ENCODE measurements at places on chromosomes 16 and 17. TPM values are rescaled to one million over a fixed set of nuclear protein-coding genes. Genes with fewer than 3 reads are reported as not detected.

The RGS11 gene
- total RNA-seq: not detected

DNA sequence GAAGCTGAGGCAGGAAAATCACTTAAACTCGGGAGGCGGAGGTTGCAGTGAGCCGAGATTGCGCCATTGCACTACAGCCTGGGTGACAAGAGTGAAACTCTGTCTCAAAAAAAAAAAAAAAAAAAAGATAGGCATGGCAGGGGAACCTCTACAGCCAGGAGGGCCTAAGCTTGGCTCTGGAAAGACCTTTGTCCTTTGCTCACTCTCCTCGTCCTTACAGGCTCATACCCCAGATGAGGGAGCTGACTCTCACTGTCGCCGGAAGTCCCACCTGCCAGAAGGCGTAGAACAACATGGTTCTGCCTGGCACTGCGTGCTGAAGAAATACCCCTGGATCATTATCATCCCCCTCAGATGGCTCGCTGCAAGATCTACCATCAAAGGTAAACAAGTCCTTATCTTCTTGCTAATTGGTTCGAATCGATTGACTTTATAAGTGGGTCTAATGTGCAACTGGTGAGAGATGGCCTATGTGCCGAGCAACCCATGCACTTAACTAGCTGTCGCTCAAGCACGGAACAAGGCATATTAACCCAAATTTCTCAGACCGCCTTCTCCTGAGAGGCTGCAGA lies 29.7 kb downstream of the RTN4RL1 start:
- no peak for DNase-seq
- H3K27me3 ChIP-seq: peaks cover 38% of the 10 kb centered on the region
- H3K4me3 ChIP-seq: no peak overlapping the region

GRCh38 chr17:4607261-4607741 lies 23.0 kb downstream of the SMTNL2 start:
- no peak overlapping the region for H3K4me3 ChIP-seq
- DNase-seq: no peak
- peaks cover 12% of the 10 kb centered on the region for H3K27me3 ChIP-seq
- peak overlapping the region; percentile 46 for H3K27ac ChIP-seq
- H3K36me3 ChIP-seq: no peaks in the 10 kb centered on the region

DNA sequence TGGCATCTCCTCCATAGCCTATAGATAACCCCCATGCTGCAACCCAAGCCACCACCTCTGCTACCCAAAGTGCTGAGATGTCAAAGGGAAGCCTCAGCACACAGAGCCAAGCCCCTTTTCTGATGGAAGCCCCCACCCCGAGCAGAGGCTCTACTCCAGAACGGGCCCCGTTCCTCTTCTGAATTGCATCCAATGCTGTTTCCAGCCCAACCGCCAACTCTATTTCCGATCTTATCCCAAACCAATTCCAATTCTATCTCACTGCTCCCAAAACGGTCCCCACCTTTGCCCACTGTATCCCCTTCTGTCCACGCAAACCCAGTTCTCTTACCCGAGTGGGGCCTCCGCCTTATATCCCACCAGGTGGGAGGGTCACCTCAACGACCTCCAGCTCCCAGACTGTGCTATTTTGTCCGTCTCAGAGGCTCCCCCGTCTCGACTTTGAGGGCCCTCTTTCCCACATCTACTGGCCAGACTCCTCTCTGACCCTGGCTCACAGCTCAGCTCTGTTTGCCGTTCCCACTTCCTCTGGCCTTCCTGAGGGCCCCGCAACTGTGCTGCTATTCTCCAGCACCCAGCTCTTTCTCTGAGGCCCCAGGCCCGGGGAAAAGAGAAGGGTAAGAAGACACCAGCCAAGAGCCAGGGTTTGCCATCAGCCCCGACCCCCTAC lies 487 bp downstream of the SRL start:
- no peak overlapping the region for H3K27ac ChIP-seq
- H3K36me3 ChIP-seq: no peaks in the 10 kb centered on the region
- no peak for DNase-seq
- peaks cover 8% of the 10 kb centered on the region for H3K4me1 ChIP-seq
- peaks cover 6% of the 10 kb centered on the region for H3K27me3 ChIP-seq

DNA sequence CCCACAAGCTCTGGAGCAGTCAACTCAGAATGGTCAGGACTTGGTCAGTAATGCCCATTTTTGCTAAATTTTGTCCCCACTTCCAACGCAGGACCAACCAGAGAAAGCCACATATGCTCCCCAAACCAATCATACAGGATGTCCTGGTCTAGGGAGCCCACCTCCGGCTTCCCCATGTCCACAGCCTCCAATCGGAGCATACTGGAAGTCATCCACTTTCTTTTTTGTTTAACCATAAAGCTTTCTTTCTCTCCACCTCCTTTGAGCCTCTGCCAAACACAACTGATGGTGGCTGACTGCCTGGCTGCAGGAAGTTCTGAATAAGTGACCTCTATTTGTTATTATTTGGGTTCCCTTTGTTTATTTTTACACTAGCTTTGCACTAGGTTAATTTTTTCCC lies 549.1 kb downstream of the WWOX start:
- no peaks in the 10 kb centered on the region for H3K27me3 ChIP-seq
- H3K36me3 ChIP-seq: peaks cover 7% of the 10 kb centered on the region

- H3K4me1 ChIP-seq: peaks cover 25% of the 10 kb centered on the region
- H3K27ac ChIP-seq: no peak overlapping the region
- H3K4me3 ChIP-seq: peak overlapping the region; percentile 14
- H3K36me3 ChIP-seq: peaks cover 25% of the 10 kb centered on the region
- peaks cover 55% of the 10 kb centered on the region for H3K27me3 ChIP-seq
These were observed 2.3 kb downstream of the RPRML start for GRCh38 chr17:46976626-46977270.

All from naive thymus-derived CD8-positive, alpha-beta T cell (primary cell).